ENCODE measurements at places on chromosomes 7 and 10. TPM values are rescaled to one million over a fixed set of nuclear protein-coding genes. Genes with fewer than 3 reads are reported as not detected.
A peak's percentile ranks its signal among the peaks of the same experiment; 100 is the strongest.

The LRRN3 gene
- total RNA-seq, result 59.6 TPM

The CCL26 gene
- total RNA-seq, result 1.1 TPM

The KLLN gene
- 2.0 TPM for total RNA-seq

The SP8 gene
- 2.1 TPM for total RNA-seq

The PON1 gene
- total RNA-seq, result 0.12 TPM

The NUDT13 gene
- 5.6 TPM for total RNA-seq

DNA sequence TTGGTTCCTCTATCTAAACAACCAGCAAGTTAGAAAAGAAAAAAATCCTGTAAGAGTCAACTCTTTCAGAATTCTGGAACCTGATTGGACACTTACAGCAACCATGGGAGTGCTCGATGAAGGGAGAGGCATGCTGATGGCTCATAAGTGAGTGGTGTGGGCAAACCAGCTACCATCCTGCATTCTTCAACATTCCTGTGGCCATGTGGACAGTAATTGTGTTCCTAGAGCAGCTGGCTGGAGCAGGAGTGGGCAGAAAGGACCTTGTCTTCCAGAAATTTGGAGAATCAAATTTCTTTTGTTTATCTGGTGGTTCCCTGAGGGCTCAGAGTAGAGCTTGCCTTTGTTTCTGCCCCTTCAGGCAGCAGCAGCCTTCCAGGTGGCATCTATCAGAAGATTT lies 22.5 kb upstream of the MYL7 start:
- no peak overlapping the region for H3K27ac ChIP-seq
- no peaks in the 10 kb centered on the region for H3K27me3 ChIP-seq
- no peak for DNase-seq
- no peaks in the 10 kb centered on the region for H3K36me3 ChIP-seq
- no peaks in the 10 kb centered on the region for H3K4me1 ChIP-seq

- no peaks in the 10 kb centered on the region for H3K4me1 ChIP-seq
- no peak for DNase-seq
- H3K27me3 ChIP-seq, result no peaks in the 10 kb centered on the region
- no peaks in the 10 kb centered on the region for H3K36me3 ChIP-seq
- no peak overlapping the region for H3K4me3 ChIP-seq
Observed at GRCh38 chr7:98655611-98656010, 38.5 kb downstream of the NPTX2 start.

GRCh38 chr10:21807180-21807579 lies 196.3 kb downstream of the DNAJC1 start:
- no peak for DNase-seq
- H3K4me1 ChIP-seq, result no peaks in the 10 kb centered on the region
- H3K4me3 ChIP-seq, result no peak overlapping the region
- no peaks in the 10 kb centered on the region for H3K36me3 ChIP-seq
- H3K27me3 ChIP-seq, result no peaks in the 10 kb centered on the region

DNA sequence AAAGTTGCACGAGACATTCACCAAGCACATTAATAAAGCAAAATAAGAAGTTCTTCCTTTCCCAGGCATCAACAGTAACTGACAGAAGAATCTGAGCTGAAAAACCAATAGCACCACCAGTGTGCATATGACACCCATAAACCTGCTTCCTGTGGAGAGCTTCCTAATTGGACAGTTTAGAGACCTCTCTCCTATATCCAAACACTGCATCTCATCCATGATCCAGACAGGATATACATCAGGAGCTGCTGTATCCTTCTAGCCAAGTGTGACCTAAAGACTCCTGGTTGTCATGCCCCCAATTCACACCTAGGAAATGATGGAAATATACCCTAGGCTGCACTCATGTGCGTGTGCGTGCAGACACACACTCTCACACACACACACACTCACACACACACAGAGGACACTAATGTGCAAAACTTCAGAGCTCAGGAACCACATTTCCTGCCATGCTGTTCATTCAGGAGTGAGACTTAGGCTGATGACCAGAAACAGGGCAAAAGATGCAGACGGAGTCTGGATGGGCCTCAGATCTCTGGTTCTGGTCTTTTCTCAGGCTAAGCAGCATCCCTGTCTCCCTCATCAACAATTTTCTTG lies 58.0 kb downstream of the MAP3K8 start:
- no peaks in the 10 kb centered on the region for H3K4me1 ChIP-seq
- no peak overlapping the region for H3K27ac ChIP-seq

DNA sequence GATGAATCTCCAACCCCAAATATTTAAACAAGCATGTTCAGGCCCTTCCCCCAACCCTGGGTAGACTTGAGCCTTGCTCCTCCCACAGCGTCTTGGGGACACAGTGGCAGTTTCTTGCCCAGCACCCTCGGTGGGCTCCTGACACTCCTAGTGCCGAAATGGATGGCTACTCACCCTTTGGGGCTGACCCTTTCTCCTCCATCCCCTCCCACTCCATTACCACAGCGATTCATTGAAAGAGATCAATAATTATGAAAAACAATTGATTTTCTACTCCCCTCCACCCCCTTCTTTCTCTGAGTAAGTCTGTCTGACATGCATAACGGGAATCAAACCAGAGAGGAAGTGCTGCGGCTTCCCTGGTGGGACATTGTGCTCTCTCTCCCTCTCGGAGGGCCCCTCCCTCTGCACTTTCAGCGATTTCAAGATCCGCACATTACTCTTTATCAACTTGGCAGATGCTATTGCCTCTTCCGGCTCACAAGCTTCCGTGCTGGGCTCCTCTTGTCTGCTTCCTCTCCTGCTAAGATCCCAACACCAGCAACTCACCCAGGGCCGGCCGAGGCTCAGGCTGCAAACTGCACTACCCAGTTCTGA lies 79.0 kb upstream of the PLXNA4 start:
- DNase-seq, result peak; percentile 56
- H3K4me3 ChIP-seq, result no peak overlapping the region
- peaks cover 8% of the 10 kb centered on the region for H3K4me1 ChIP-seq
- H3K27me3 ChIP-seq, result no peaks in the 10 kb centered on the region
- H3K27ac ChIP-seq, result no peak overlapping the region

GRCh38 chr7:56290548-56290947 lies 174.3 kb upstream of the NUPR2 start:
- no peaks in the 10 kb centered on the region for H3K36me3 ChIP-seq
- no peaks in the 10 kb centered on the region for H3K4me1 ChIP-seq
- no peak overlapping the region for H3K27ac ChIP-seq
- no peaks in the 10 kb centered on the region for H3K27me3 ChIP-seq

DNA sequence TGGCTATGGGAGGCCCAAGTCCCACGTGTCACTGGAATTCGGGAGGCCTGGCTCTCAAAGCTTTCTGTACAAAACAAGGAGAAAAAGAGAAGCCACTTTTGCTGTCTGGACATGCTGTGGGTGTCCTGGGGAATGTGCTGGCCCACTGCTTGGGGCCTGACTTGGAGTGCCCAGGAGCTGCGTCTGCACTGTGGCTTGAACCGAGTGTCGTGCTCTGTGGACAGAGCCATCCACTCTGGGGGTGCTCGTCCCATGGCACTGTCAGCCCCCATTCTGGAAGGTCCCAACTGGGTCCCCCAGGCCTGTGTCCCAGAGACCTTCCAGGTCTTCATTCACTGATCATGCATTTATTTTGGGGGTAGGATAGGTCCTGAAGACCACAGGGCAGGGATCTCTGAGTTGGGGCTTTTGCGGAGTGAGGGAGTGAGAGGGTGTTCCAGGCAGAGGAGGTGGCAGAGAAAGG lies 138.0 kb downstream of the LHPP start:
- H3K36me3 ChIP-seq, result no peaks in the 10 kb centered on the region
- no peak overlapping the region for H3K4me3 ChIP-seq
- H3K4me1 ChIP-seq, result peaks cover 9% of the 10 kb centered on the region
- no peaks in the 10 kb centered on the region for H3K27me3 ChIP-seq

DNA sequence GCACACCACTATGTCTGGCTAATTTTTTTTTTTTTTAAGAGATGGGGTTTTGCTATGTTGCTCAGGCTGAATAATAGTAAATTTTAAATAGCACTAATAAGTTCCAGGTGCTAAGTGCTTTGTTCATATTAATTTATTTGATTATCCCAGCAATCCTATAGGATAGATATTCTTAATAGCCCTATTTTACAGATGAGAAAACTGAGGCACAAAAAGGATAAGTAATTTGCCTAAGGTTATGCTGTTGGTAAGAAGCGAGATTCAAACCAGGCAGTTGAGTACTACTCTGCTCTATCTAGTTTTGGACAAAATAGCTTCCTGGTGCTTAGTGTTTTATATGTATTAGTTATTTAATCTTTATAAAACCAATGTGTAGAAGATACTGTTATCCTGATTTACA lies 72.5 kb upstream of the STRIP2 start:
- no peak overlapping the region for H3K4me3 ChIP-seq
- no peak for DNase-seq
- H3K4me1 ChIP-seq, result no peaks in the 10 kb centered on the region
- no peaks in the 10 kb centered on the region for H3K36me3 ChIP-seq

- H3K4me1 ChIP-seq, result peaks cover under 1% of the 10 kb centered on the region
- no peak overlapping the region for H3K27ac ChIP-seq
- H3K27me3 ChIP-seq, result no peaks in the 10 kb centered on the region
- no peak overlapping the region for H3K4me3 ChIP-seq
Observed at GRCh38 chr10:132383751-132384196, 13.2 kb upstream of the PWWP2B start.

DNA sequence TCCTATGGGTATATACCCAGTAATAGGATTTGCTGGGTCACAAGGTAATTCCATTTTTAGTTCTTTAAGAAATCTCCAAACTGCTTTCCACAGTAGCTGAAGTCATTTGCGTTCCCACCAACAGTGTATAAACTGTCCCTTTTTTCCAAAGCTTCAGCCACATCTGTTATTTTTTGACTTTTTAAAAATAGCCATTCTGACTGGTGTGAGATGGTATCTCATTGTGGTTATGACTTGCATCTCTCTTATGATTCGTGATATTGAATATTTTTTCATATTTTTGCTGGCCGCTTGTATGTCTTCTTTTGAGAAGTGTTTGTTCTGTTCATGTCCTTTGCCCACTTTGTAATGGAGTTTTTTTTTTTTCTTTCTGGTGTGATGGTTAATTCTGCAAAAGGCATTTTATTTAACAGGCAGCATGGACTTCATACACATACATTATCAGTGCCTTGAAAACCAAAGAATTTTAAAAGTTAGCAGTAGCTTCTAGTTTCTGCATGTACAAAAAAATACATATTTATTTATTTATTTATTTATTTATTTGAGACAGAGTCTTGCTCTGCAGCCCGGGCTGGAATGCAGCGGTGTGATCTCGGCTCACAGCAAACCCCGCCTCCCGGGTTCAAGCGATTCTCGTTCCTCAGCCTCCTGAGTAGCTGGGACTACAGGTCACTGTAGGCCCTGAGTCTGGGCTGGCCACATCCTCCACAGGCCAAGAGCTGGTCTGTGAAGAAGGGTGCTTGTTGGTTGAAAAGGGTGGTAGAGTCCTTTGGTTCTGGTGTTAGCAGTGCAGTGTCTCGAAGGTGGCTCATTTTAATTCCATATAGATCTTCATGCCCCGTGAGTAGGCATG lies 32.3 kb downstream of the AGR3 start:
- H3K36me3 ChIP-seq, result no peaks in the 10 kb centered on the region
- H3K4me1 ChIP-seq, result no peaks in the 10 kb centered on the region
- no peak overlapping the region for H3K4me3 ChIP-seq
- H3K27ac ChIP-seq, result no peak overlapping the region
- no peaks in the 10 kb centered on the region for H3K27me3 ChIP-seq

DNA sequence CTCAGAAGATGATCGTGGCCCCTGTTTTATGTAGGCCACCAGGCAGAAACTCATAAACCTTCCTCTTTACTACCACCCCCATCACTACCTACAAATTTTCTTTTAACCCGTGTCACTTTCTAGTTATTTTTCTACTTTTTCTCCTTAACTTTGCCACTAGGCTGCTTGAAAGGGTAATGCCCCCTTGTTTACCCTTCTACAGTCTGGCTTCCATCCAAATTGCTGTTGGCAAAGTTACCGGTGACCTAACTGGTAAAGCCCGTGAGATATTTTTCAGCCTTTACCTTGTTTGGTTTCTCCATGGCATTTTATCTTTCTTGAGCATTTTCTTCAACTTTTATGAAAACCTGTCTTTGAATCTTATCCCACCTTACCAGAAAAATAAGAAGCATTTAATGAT lies 153.0 kb downstream of the WNT2 start:
- no peak overlapping the region for H3K27ac ChIP-seq
- H3K27me3 ChIP-seq, result no peaks in the 10 kb centered on the region
- no peak for DNase-seq

- no peaks in the 10 kb centered on the region for H3K36me3 ChIP-seq
- no peak overlapping the region for H3K4me3 ChIP-seq
- DNase-seq, result no peak
- H3K27me3 ChIP-seq, result no peaks in the 10 kb centered on the region
- H3K4me1 ChIP-seq, result no peaks in the 10 kb centered on the region
- H3K27ac ChIP-seq, result no peak overlapping the region
Observed at GRCh38 chr10:61262486-61263261, 190.5 kb downstream of the TMEM26 start.

DNA sequence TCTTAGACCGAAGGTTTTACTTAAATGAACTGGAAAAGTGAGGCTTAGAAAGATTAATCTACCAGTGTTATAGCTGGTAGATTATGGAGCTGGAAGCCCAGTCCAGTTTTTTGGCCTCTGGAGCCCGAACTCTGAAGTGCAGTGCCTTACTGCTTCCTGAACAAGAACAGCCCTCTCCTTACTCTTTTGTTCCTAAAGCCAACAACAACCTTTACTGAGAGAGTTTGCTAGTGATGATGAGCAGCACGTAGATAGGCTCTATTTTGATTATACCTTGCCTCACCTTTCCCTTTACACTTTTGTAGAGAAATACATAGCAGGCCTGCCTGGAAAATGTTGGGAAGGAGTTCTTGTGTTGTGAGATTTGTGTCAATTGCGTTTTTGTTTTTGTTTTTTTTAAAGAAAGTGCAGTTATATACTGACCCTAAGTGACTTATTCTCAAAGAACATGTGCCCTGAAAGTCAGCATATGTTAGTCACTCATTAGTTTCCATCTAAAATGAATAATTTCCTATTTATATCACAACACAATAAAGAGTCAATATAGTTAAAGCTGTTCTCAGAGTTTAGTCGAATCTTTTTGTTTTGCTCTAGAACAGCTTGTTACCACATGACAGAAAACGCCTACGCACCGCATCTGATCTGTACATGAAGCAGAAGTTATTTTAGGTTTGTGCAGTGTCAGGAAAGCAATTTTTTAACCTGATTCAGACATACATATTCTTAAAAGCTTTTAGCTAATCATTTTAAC lies 33.0 kb downstream of the PLEKHA1 start:
- no peaks in the 10 kb centered on the region for H3K36me3 ChIP-seq
- H3K27me3 ChIP-seq, result no peaks in the 10 kb centered on the region
- H3K4me3 ChIP-seq, result no peak overlapping the region
- no peak for DNase-seq

GRCh38 chr7:158053183-158053915 lies 534.3 kb downstream of the PTPRN2 start:
- no peak overlapping the region for H3K27ac ChIP-seq
- H3K4me1 ChIP-seq, result no peaks in the 10 kb centered on the region
- no peaks in the 10 kb centered on the region for H3K27me3 ChIP-seq
- no peak overlapping the region for H3K4me3 ChIP-seq
- no peak for DNase-seq
- H3K36me3 ChIP-seq, result no peaks in the 10 kb centered on the region

Data from testis (tissue), 5 donors.